T follicular helper cell (primary cell): ENCODE measurements at places on chromosomes 1 and 21.

GRCh38 chr1:32890516-32891240 is 4.4 kb downstream of the HPCA start:
- DNase-seq, result no peak

GRCh38 chr1:103576065-103576464 is 4.7 kb downstream of the AMY2B start:
- DNase-seq, result no peak

GRCh38 chr1:23116921-23117699 is 51.5 kb downstream of the LUZP1 start:
- no peak for DNase-seq

DNA sequence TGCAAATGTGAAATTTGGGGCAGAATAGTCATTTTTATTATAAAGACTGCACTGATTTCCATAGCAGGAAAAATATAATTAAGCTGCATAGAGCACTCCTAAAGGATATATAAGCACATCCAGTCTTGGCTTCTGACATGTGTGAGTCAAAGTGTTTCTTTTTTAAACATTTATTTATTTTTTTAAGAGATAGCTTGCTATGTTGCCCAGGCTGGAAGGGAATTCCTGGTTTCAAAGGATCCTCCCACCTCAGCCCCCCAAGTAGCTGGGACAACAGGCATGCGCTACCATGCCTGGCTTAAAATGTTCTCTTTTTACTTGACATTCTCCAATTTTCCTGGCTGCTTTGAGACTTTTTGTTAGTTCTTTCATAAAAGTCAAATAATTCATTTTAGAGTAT is 126.1 kb downstream of the HMCN1 start:
- no peak for DNase-seq
